Fibroblast of villous mesenchyme (primary cell): ENCODE measurements at places on chromosomes 5 and 9.

DNA sequence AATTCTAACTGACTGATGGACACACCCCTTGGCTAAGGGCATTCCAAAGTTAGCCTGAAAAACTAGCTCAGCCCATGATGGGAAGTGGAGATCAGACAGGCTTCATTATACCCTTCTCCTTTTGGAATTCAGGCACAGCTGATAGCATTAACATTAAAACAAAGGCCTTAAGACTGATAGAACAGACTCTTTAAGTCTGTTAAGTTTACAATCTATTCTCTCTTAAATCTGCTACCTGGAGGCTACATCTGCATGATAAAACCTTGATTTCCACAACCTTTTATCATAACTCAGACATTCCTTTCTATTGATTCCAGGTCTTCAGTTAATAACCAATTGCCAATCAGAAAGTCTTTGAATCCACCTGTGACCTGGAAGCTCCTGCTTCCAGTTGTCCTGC, 281.4 kb downstream of the TUSC1 start:
- DNase-seq, result no peak

GRCh38 chr5:7468742-7469141, 72.8 kb downstream of the ADCY2 start:
- DNase-seq, result no peak

DNA sequence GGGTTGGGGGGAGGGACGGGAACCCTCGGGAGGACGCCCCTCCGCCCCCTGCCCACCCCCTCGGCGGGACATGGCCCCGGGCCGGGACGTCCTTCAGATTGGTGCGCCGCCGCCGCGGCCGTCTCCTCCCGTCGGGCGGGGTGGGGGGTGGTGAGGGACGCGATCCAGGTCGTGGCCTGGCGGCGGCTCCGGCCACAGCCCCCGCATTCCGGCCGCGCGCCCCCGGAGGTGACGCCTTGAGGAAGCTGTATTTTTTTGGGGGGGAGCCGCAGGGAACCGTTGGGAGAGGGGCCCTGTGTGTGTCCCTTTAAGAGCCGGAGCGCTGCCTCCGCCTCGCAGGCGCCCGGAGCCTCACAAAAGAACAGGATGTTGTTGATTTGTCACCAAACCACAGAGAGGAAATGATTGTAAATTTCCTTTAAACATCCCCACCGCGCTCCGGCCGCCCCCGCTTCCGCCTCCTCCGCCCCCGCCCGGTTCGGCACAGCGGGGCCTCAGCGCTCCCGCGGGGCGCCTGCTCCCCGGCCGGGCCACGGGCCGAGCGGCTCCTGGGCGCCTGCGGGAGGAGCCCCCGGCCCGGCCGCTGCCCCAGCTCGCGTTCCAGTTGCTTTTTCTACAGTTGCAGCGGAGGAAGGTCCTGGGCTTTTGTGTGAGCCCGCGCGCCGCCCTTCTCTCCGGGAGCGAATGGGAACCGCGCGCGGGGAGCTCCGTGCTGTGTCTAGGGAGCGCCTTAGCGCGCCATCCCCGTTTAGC, 32.1 kb upstream of the SPRY4 start:
- DNase-seq, result peak; percentile 95

GRCh38 chr5:157855404-157855994, 3.4 kb downstream of the CLINT1 start:
- DNase-seq, result peak; percentile 73

DNA sequence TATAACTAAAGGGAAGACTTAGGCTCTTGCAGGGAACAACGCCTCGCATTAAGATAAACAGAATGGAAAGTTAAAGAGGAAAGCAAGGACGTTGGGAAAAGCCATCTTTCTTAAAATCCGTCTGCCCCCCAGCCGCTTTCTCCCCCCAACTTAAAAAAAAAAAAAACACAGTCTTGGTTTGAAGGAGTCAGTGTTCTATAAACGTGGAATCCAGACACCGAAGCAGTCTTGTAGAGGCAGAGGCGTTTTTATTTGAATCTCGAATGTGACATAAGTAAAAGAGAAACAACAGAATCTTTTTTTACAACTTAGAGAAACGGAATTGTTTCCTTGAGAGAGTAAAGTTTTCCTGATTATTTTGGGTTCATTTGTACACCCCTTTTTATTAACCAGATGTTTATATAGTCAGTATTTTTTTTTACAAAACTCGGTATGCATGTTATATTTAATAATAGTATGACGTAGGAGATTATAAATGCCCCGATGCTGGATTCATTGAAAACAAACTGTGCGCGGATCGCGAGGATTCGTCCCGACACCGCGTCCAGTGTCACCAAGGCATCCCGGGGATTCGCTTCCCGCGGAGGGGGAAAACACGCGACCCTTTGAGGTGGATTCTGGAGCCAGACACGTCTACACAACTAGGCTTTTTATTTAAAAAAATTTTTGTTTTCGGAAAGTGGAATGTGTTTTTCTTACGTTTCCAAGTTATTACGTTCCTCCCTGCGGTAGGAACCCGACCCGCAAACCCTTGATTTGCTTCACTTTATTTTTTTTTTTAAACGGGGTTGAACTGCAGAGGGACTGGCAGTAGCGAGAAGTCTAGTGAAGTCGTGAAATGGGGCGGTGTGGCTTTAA, 6.7 kb downstream of the PTCH1 start:
- peak; percentile 27 for DNase-seq

GRCh38 chr5:127580731-127581130, 63.3 kb downstream of the PRRC1 start:
- no peak for DNase-seq

DNA sequence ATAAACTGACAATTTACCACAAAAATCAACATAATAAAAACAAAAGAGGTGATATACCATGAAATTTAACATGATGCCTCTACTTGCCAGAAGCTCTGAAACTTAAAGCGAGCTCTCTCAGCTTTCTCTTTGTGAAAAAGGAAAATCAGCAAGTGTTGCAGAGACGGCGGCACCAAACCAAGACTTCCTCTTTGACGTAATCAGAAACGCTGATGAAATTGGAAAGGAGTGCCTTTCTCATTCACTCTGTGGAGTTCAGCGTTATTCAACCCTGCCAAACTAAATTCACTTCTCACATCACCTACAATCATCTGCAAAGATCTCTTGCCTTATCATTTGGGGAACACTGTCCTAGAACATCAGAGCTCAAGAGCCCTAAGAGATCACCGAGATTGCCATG, 32.2 kb downstream of the ANXA6 start:
- no peak for DNase-seq

- no peak for DNase-seq
Observed at GRCh38 chr9:132144708-132145365, 17.0 kb upstream of the NTNG2 start.

DNA sequence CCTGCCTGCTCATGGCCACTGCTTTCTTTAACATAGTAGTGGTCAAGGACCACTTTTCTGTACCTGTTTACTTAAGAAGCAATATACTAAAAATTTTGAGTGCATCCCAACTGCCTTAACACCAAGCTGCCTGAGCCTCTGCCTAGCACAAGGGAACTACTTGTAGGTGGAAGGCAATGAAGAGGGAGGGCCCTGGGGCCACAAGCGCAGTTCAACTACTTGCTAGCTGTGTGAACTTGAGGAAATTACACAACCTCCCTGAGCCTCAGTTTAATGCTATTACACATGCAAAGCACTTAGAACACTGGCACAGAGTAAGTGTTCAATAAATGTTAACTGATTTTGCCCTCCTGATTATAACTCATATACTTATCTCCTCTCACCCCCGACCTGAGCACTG, 6.3 kb downstream of the ARL15 start:
- DNase-seq, result no peak

- no peak for DNase-seq
Observed at GRCh38 chr5:132484391-132484725, 6.2 kb downstream of the IRF1 start.

DNA sequence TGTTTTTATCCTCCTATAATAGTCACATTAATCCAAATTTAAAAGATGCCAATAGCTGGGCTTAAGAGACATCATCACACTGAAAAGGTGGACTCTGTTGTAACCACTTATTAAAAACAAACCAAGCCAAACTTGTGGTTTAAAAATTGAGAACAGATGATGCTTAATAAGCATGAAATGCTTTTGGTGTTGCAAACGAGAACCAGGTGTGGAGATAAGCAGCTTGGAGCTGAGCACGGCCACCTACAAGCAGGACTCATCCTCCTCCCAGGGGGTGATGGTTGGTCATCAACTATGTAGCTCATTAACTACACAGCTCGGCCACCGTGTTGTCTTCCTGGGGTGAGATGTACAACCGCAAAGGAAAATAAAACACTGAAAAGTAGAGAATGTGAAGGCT, 154.4 kb downstream of the NPR3 start:
- peak; percentile 12 for DNase-seq

GRCh38 chr5:125294844-125295243, 548.4 kb upstream of the ZNF608 start:
- DNase-seq, result peak; percentile 17
